Mesenteric fat pad (tissue), 1 donor: ENCODE measurements at places on chromosomes 7 and 10.

DNA sequence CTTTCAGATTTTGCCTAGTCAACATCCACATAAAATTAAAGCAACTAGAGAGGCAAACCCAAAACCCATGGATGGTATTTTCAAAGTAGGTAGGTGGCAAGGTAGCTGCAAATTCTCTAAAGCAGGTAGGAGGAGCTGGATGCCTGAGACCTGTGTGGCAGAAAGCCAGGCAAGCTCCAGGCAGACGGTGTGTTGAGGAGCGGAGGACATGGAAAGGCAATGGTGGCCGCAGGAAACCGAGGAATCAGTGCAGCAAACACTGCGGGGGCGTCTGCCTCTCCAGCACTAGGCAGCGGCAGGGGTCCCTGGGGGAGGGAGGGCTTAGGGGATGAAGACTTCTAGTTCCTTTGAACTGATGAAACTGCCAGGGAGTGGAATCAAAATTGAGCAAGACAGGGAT lies 101.3 kb downstream of the GALNT11 start:
- DNase-seq: no peak

DNA sequence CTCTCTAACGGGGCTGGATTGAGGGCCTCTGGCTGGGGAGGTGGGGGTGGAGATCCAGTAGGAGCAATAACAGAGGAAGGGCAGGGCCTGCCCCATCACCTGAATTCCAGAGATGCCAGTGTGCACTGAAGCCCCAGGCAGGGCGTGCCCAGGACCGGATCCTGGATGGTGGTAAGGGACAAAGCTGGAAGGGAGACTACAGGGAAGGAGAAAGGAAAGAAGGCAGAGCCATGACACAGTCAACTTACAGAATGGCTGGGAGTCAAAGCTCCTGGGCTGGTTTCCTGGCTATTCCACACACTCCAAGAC lies 666 bp downstream of the TMEM139 start:
- no peak for DNase-seq

DNA sequence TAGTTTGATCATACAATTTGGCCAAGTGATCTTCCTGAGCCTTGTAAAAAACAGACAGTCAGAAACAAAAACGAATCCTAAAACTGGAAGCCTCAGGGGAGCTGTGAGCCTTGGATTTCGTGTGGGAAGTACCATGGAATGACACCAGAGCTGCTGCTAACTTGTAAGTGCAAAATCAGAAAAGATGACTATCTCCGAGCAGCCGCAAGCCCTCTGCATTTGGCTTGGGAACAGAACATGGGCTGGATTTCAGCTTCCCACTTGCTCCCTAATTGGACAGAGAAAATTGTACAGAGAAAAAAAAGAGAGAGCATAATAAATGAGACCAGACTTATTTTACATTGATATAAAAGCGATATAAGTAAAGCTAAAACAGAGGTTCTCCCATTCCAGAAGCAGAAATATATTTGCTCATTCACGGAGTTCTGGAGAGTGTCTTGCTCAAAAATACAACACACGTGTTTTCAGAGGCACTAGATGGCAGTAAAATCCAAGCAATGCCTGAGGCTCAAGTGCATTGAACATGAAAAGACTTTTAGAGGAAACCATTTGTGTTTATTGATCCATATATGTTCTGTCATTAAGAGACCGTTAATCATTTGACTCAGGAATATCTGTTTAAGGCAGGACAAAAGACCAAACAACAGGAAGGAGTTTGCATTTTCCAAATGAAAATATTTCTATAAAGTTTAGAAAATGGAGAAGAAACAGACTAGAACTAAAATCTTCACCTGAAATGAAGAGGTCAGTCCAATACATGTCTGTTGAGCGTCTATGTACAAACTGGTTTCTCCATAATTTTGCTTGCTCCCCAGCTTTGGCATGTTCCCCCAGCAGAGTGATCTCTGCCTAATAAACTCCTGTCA lies 78.3 kb upstream of the SLC26A5 start:
- DNase-seq: no peak

GRCh38 chr10:17432723-17433122 lies 21.7 kb downstream of the ST8SIA6 start:
- no peak for DNase-seq

DNA sequence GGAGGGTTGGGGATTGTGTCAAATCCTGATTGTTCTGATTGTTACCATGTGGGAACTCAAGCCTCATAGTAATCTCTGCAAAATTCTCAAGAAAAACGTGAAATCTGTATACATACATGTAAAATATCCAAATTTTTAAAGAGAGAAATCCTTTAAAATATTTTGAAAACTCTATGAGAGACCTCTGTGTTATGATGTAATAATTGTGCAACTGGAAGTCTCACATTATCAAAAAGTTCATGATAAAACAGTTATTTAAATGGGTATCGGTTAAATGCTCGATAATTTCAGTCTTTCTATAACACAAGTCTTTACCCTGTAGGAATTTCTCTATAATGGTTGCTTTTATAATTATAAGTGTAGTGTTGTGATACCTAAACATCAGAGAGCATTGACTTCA lies 95.5 kb downstream of the TMEM26 start:
- no peak for DNase-seq

GRCh38 chr10:51759896-51760534 lies 60.6 kb upstream of the CSTF2T start:
- DNase-seq: no peak

- no peak for DNase-seq
Measured at GRCh38 chr7:30505174-30505697, 607 bp upstream of the GGCT start.

DNA sequence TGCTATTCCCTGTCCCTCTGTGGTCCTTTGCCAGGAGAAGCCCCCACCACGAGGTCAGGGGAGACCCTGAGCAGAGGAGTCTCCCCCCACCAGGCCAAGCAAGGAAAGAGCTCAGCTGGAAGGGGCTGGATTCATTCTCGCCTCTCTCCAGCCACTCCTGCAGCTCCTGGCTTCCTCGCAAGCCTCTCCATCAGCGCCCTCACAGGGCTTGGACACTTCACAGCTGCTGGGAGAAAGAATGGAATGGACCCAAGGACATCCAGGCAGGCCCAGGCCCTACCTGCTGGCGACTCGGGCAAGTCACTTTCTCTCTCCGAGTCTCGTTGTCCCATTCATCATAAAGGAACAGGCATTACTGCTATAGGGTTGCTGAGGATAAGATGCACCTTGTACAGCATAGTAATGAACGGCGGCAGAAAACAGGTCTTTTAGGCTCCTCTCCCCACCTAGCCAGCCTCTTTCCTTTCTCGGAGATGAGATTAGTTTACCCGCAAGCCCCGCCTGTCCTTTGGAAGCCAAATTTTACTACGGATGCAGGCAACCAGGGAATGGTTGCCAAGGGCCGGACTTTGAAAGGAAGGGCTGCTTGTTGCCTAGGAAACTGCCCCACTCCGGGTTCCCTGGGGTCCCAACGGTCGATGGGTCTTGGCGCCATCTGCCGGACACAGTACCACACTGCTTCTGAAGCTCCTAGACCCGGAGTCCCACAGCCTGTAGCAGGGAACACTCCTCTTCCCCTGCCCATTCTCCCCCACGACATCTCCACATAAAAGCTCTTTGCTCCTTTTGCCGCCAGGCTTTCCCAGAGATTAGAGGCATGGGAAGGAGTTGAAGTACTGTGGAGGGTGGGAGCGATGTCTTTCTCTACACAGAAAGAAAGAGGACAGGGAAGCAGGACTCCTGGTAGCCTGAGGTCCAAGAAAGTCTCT lies 22.3 kb downstream of the IMPDH1 start:
- no peak for DNase-seq

- no peak for DNase-seq
Measured at GRCh38 chr7:66779669-66780409, 39.3 kb downstream of the RABGEF1 start.

DNA sequence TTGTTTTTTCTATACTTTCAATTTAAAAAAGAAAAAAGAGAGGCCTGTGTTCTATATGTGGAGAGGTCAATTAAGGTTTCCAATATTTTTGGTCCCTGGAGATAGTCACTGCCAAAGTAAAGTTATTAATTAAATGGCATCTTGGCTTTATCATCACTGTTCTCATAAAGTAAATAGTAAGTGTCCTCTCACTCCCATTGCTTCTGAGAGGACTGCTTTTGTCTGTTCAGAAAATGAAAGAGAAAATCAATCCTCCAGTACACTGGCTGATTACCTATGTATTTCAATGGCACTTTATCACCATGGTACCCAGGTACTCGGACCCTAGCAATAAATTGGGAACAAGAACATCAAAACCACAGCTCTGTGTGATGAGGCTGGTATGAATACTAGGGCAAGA lies 94.0 kb downstream of the RNLS start:
- DNase-seq: no peak

DNA sequence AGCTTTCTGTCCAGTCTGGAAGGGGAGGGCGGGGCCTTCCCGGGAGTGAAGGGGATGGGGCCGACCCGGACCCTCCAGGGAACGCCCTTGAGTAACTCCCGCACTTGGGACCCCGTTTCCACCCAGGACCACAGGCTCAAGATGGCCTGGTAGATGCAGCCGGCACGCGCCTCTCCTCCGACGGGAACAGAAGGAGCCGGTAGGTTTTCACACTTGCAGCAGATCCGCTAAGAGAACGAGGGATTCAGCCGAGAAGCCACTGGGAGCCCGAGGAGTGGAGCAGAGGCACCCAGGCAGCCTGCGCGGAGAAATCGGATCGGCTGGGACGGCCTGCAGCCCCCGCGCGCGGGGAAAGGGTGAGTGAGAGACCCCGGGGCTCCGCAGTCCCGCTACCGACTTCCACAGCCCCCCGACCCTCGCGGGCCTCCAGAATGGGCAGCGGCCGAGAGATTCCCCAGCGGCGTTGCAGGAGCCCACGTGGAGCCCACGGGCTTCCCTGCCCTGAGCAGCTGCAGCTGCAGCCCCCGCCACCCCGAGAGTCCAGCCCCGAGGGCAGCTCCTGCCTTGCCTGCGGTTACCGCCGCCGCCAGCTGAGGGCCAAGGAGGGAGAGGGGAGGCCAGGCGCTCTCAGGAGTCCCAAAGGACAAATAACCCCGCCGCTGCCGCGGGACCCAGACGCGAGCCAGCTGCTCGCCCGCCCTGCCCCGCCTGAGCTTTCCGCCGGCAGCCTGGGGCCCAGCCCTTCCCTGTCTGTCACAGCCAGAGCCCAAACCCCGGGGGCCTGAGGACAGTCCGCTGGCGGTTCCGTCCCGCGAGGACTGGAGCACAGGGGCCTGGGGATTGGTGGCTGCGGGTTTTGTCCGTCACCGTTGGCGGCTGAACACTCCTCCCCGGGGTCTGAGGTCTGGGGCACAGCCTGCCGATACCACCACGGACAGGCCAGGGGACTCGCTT lies 21.8 kb downstream of the IFT22 start:
- DNase-seq: no peak

DNA sequence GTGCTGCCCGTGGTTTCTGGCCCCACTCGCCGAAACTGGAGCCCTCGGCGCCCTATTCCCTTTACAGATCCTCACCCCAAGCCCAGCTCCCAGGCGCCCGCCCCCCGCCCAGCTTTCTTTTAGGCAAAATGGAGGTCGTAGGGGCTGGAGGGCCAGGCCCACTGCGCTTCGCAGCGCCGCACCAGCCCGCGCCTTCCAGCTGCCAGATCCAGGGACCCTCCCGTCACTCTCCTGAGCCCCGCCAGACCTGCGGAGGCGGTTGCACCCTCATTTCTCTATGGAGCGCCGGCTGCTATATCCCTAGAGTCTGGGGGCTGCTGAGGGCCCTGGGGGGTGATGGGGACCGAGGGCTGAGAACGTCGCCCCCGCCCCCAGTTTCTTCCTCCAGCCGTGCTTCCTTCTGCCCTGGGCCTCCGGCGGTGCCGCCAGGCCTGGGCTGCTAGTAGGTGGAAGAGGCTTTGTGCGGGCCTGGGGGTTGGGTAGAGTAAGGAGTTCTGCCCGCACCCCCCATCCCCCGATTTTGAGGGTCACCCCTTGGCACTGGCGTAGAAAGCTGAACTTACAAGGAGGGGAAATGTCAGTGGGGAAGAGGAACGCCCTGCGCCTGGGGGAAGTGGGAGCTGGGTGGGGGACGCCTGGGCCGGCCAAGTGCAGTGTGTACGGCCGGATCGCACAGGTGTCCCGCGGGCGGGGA lies 1.0 kb downstream of the GNB2 start:
- no peak for DNase-seq

DNA sequence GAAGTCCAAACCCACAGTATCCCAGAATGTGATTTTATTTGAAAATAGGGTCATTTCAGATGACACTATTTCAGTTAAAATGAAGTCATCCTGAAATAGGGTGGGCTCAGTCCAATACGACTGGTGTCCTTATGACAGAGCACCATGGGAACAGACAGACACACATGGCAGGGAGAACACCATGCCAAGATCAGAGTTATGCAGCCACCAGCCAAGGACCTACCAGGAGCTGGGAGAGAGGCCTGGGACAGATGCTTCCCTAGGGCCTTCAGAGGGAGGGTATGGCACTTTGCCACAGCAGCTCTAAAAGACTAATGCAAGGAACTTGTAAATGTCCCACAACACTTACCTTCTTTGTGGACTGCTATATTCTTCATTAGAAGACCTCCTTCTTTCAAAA lies 226.5 kb downstream of the NEBL start:
- no peak for DNase-seq

- no peak for DNase-seq
Measured at GRCh38 chr10:17645621-17646345, 1.8 kb downstream of the STAM start.

DNA sequence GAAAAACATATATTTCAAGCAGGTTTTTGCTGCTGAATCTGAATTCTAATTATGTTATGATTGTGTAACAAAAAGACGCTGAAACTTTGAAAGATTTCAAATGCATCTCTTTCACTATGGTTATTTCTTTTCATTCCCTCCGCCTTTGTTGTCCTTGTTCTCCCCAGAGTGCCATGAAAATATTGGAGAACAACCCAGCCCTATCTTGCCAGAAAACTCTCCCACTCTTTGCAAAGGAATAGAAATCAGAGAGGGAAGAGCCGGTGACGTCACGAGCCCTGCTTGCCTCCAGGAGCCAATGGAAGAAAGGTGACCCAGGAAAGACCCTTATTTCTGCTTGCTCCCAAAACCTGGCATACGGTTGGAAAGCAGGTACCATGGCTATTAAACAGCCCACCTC lies 3.4 kb downstream of the GFRA1 start:
- no peak for DNase-seq

GRCh38 chr7:31432176-31432575 lies 81.7 kb upstream of the ITPRID1 start:
- DNase-seq: no peak

DNA sequence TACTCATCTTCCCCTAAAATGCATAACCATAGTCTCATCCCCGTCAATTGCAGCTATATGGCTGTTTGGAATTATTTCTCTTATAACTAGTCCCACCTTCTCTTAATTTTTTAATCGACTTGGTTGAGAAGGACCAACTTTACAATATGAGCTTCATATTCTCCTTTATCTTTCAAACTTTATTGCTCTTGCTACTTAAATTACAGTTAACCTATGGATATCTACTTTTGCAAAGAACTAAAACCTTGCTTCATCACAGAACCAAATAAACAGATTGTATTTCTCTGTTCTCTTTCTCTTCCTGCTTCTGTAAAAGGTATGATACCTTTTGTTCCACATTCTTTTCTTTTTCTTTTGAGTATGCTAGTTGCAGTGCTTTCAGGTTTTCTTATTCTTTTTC lies 6.1 kb downstream of the CREM start:
- DNase-seq: no peak

DNA sequence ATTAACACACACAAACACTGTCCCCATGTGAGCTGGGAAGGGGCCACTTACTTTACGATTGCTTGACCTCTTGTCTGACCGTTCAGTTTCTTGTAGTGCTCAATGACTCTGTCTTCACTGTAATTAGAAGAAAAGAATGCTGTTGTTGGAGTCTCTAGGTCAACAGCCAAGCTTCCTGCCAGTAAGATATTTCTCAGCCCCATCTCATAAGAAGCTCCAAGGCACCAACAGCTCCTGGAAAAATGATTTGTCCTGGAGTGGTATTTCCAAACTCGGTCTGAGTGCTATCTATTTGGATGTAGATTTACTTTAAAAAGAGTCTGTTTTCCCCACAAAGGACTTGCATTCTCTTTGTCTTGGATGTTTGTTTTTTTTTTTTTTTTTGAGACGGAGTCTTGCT lies 153.7 kb downstream of the PRPF18 start:
- DNase-seq: no peak
